Ovary (tissue), 10 donors: ENCODE measurements at places on chromosomes 5 and 9. TPM values are rescaled to one million over a fixed set of nuclear protein-coding genes. Genes with fewer than 3 reads are reported as not detected.

The SPATA31E1 gene
- total RNA-seq: not detected

The ADGRV1 gene
- total RNA-seq: 0.92 TPM

DNA sequence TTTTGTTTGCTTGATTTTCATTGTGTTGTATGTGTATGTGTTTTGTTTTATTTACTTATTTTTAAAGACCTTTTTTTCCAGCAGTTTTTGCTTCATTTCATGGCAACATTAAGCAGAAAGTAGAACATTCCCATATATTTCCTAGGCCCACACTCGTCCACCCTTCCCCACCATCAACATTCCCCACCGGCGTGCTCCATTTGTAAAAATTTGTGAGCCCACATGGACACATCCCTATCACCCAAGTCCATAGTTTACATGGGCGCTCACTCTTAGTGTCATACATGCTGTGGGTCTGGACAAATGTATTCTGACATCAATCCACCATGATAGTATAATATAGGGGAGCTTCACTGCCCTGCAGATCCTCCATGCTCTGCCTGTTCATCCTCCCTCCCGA is 133.8 kb downstream of the ADAMTS16 start:
- H3K27me3 ChIP-seq: no peaks in the 10 kb centered on the region
- no peaks in the 10 kb centered on the region for H3K36me3 ChIP-seq
- no peak overlapping the region for H3K27ac ChIP-seq

DNA sequence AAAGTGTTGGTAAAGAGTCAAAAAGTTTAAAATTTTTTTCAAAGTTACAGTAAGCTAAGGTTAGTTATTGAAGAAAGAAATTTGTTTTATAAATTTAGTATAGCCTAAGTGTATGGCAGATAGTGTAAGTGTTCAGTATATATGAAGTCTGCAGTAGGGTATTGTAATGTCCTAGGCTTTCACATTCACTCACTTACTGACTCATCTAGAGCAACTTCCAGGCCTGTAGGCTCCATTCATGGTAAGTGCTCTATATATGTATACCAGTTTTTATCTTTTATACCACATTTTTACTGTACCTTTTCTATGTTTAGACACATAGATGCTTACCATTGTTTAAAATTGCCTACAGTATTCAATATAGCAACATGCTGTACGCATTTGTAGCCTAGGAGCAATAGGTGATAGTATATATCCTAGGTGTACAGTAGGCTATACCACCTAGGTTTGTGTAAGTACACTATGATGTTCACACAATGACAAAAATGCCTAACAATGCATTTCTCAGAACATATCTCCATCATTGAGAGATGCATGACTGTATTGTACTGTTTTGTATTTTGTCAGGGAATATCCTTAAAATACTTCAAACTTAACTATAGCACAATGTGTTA is 38.5 kb downstream of the CYSTM1 start:
- H3K4me3 ChIP-seq: no peak overlapping the region
- no peak for DNase-seq
- no peak overlapping the region for H3K27ac ChIP-seq
- no peaks in the 10 kb centered on the region for H3K36me3 ChIP-seq
- H3K4me1 ChIP-seq: no peaks in the 10 kb centered on the region

The CNTLN gene
- 18.1 TPM for total RNA-seq

The BTNL8 gene
- 0.24 TPM for total RNA-seq

The TAF11L10 gene
- not detected for total RNA-seq

DNA sequence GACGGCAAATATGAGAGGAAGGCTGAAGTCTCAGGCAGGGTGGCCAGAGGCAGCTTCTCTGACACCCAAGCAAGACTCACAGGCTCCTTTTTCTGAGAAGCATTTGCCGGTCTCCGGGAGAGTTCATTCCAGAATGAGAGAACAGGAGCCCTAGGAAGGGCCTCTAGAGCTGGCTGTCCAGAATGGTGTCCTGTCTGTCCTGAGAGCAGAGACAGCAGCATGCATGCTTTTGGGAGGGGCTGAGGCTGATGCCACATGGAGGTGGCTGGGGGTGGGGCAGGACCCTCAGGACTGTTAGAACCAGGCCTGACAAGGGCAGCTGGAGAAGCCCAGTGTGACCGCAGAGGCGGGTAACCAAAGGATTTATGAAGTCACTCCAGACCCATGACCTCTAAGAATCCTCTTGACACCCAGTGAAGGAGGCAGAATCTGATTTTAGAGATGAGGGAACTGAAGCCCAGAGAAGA is 60.0 kb downstream of the SHB start:
- no peaks in the 10 kb centered on the region for H3K4me1 ChIP-seq
- no peak for DNase-seq
- no peaks in the 10 kb centered on the region for H3K36me3 ChIP-seq
- no peaks in the 10 kb centered on the region for H3K27me3 ChIP-seq
- H3K27ac ChIP-seq: no peak overlapping the region
